Stimulated activated CD4-positive, alpha-beta T cell treated with anti-CD3 and anti-CD28 coated beads, Interleukin-4, amount 100 ng/mL, for 1 hour (primary cell): ENCODE measurements at places on chromosomes 7 and 10.

DNA sequence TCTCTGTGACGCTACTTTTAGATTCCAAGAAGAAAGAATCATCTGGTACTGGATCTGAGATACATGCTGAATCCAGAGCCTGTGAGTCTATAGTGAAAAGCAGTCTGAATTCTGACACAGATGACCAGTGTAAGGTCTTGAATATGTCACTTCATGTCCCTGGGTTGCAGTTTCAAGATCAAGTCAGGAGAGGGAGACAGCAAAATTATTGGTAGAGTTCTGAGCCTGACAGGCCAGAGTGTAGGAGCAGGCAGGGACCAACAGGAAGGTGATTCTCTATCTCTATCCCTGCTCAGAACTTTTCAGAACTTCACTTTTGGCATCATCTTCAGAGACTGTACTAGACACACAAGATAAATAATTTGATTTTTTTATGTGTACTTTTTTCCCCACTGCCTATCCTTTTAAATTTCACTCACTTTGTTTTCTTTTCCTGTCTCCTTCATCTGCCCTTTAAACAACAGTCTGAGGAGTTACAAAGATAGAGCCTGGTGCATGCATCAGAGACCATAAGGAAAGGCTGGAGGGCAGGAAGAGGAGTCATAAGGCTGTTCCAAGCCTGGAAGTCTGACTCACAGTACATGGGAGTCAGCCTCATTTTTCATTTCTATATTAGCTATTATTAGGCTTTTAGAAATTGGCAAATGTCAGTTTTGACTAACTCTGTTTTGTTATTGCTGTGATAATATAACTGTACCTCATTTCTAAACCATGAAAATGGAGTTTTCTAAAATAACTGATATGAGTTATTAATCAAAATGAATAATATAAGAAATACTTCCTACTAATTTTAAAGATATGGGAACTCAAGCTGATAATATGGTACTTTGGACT lies 120.2 kb upstream of the TMEM229A start:
- no peak for DNase-seq

GRCh38 chr7:30630986-30631385 lies 36.3 kb downstream of the GARS1 start:
- no peak for DNase-seq

GRCh38 chr7:23593706-23594105 lies 3.5 kb upstream of the CCDC126 start:
- no peak for DNase-seq

- DNase-seq = peak; percentile 36
Measured at GRCh38 chr7:5282543-5283316, at the start of gene SLC29A4. Gene SLC29A4, plus strand, starts transcription at chr7:5282943. Its CDS starts 4,874 bp downstream, at chr7:5287817.

DNA sequence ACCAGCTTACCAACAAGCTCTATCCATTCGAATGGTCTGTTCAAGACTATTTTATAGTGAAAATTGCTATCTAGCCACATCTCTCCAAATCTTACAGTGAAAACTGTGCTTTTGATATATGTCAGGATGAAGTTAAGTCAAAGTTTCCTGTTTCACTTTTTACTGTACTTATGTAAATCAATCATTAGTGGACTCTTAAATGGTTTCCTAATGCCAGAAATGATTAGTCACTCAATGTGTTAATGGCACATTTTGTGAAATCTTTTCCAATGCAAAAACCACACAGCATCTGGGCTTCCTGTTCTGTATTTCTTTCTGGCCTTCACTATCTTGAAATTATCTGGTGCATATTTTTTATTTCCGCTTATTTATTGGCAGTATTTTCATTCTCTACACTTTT lies 87.3 kb upstream of the STEAP1B start:
- DNase-seq = no peak

DNA sequence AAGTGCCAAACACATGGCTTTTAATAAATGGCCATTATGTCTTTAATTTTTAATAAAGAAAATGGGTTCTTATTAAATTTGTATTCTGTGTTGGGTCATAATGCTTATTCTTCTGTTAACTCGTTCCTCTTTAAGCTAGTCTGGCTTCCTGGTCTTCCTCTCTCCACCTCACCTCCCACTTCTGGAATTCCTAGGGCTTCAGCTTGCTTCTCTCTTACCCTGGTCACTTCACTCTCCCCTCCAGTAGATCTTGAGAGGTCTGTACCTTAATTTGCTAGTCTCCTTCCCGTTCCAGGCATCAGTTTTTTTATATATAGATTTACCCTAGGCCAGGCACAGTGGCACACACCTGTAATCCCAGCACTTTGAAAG lies 111.2 kb downstream of the RALA start:
- DNase-seq = no peak

- no peak for DNase-seq
Measured at GRCh38 chr7:131212114-131212513, 115.6 kb upstream of the MKLN1 start.

DNA sequence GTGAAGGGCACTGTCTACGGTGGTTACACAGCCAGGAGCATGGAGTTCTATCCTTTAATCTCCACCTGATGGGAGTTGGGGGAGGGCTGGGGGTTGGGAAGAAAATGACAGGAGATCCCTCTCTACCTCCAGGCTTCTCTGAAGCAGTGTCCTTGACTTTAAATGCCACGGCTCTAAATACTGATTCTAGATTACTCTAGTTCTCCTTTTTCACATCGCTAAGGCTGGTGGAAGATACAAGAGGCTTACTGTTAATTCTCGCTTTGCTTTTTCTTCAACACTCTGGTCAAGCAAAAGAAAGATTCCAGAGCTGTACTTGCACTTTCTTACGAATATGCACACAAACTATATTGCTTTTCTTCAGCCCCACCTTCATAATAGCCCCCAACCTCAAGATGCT lies 30.5 kb downstream of the ARL3 start:
- no peak for DNase-seq

- no peak for DNase-seq
Measured at GRCh38 chr7:66747881-66748511, 7.5 kb downstream of the RABGEF1 start.

DNA sequence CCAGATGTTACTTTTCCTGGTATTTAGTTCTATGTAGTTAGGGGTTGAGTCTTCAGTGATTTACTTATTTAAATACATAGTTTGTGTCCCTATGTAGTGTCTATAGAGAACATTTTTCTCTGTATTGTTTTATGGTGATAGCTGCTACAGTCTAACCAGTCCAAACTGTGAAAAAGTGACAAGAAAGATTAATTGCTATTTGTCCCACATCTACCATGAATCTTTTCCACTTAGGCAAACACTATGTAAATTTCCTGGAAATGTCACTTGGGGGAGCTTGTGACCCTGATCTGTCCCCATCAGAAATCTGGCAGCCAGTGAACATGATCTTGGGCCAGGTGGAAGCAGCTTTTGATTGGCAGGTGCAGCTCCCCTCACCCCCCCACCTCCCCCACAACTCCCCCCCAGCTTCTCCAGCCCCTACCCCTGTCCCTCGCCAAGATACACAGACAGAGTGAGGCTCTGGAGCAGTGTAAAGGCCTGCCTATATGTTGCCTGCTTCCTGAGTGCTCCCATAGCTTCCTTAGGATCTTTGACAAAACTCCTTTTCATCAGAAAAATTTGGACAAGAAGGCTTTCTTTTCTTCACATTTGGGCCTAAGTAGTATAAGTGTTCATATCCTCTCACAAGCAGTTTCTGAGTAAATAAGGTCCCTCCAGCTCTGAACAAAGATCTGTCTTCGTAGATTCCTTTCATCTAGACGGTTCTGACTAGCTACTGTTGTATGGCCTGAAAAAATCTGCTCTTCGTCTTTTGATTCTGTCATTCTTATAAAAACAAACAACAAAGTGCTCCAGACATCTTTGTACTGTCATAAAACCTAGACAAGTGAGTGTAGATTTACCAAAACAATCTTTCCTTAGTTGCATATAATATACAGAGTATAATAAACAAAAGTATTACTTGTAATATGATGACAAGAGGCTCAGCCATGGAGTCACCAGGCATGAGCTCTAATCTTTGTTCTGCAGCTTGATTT lies 31.5 kb upstream of the SLC13A1 start:
- no peak for DNase-seq

- no peak for DNase-seq
Measured at GRCh38 chr7:2959103-2959680, 84.5 kb downstream of the CARD11 start.

GRCh38 chr7:96416599-96416998 lies 94.7 kb upstream of the SLC25A13 start:
- no peak for DNase-seq

DNA sequence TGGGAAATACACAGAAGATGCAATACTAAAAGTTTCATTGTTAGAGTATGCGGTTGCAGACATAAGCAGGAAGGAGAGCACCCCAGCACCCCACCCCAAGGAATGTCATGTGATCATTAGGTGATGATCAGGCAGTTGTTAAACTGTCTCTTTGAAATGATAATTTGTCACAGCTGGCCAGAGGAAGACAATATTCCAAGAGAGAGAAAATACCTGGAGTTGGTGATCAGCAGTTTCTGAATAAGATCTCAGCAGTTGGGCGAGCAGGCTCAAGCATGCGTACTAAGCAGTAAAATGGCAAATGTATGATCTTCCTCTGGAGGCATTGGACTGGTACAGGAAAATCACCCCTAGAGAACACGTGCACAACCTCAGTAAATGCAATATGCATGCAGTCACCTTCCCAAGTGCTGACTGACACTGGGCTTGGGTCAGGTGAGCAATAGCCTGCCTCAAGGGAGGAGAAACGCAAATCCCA lies 250.1 kb upstream of the MBL2 start:
- DNase-seq = no peak

- DNase-seq = no peak
Measured at GRCh38 chr10:86346799-86347665, 19.6 kb downstream of the GRID1 start.

- DNase-seq = no peak
Measured at GRCh38 chr10:112768121-112768520, 181.9 kb upstream of the TCF7L2 start.

- no peak for DNase-seq
Measured at GRCh38 chr7:80464211-80464610, 47.7 kb downstream of the GNAT3 start.

DNA sequence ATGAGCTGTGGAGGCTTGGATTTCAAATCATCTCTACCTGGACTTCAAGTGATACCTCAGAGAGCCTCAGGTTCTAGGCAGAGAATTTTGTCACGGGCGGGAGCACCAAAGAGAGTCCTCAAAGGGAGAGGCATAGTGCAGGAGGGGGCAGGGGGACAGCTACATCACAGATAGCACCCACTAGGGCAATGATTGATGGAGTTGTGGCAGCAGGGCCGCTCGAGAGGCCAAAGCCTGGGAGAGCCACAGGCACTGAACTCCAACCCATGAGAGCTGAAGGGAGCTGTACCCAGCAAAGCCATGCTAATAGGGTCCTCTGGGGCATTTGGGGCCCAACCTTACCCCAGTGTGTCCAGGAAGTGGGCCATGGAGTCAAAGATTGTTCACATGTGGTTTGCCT lies 232.0 kb upstream of the PCDH15 start:
- no peak for DNase-seq

DNA sequence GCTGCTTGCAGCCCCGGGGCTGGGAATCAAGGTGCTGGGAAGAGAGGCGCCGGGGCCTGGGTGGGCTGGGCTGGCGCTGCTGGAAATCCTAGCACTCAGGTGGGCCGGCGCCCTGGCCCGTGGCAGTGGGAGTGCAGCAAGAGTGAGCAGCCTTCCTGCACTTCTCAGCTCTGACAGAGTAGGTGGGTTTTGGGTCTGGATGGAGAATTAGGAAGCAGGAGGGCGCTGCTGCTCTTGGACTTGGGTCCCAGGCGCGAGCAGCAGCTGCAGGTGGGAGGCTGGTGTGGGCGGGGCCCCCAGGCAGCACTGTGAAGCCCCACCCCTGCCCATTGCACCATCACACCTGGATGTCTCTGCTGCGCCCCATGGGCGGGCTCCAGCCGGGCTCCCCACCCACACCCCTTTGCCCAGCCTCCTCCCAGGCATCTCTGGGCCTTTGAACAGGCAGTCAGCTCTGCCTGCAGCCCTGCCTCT lies 6.0 kb downstream of the BRI3 start:
- DNase-seq = no peak

GRCh38 chr7:98167653-98168052 lies 43.6 kb upstream of the BHLHA15 start:
- DNase-seq = no peak

GRCh38 chr7:151824373-151824933 lies 52.5 kb downstream of the PRKAG2 start:
- DNase-seq = no peak

GRCh38 chr10:17007418-17007770 lies 122.2 kb downstream of the CUBN start:
- no peak for DNase-seq

- DNase-seq = no peak
Measured at GRCh38 chr7:140134039-140134438, 42.7 kb downstream of the KDM7A start.

- no peak for DNase-seq
Measured at GRCh38 chr7:25694699-25695098, 457.3 kb upstream of the NFE2L3 start.

- no peak for DNase-seq
Measured at GRCh38 chr10:109412353-109412752, 511.0 kb downstream of the XPNPEP1 start.

- no peak for DNase-seq
Measured at GRCh38 chr10:102670065-102670670, 25.9 kb downstream of the TRIM8 start.

- no peak for DNase-seq
Measured at GRCh38 chr7:43058271-43059066, 54.0 kb upstream of the HECW1 start.

DNA sequence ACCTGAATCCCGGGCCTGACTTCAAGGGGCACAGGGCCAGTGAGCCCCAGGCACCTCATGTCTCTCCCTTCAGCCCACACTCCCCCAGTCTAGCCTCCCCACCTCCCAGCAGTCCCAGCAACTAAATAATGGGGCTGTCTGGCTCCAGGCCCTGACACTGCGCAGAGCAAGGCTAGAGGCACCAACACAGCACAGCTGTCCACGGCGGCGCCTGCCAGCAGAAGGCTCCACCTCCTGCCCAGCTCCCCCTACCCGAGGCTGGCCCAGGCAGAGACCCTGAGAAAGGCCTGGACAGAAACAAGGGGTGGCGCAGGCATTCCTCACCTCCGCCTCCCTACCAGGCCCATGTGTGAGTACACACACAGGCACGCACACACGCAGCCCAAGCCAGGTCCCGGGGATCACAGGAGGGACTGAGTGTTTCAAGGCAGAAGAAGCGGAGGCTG lies 6.1 kb downstream of the KCNH2 start:
- DNase-seq = no peak

- no peak for DNase-seq
Measured at GRCh38 chr7:151869455-151869854, 7.5 kb downstream of the PRKAG2 start.

GRCh38 chr7:156001496-156002260 lies 189.4 kb upstream of the SHH start:
- DNase-seq = no peak

GRCh38 chr10:36026656-36027390 lies 384.7 kb upstream of the FZD8 start:
- DNase-seq = no peak
